Right atrium auricular region (tissue), 2 donors: ENCODE measurements at places on chromosomes 1 and 21.

- peaks cover 11% of the 10 kb centered on the region for H3K4me1 ChIP-seq
- H3K27me3 ChIP-seq, result no peaks in the 10 kb centered on the region
- DNase-seq, result no peak
- H3K27ac ChIP-seq, result no peak overlapping the region
Measured at GRCh38 chr1:7150724-7151280, 365.5 kb downstream of the CAMTA1 start.

GRCh38 chr1:86788300-86789206, 84.2 kb downstream of the SH3GLB1 start:
- no peaks in the 10 kb centered on the region for H3K4me1 ChIP-seq
- H3K27me3 ChIP-seq, result no peaks in the 10 kb centered on the region
- peak; percentile 72 for DNase-seq
- H3K4me3 ChIP-seq, result no peak overlapping the region

GRCh38 chr1:81407000-81407821, 393.5 kb upstream of the ADGRL2 start:
- H3K4me3 ChIP-seq, result no peak overlapping the region
- peaks cover 25% of the 10 kb centered on the region for H3K4me1 ChIP-seq
- no peaks in the 10 kb centered on the region for H3K27me3 ChIP-seq
- peak overlapping the region; percentile 29 for H3K27ac ChIP-seq
- no peak for DNase-seq

DNA sequence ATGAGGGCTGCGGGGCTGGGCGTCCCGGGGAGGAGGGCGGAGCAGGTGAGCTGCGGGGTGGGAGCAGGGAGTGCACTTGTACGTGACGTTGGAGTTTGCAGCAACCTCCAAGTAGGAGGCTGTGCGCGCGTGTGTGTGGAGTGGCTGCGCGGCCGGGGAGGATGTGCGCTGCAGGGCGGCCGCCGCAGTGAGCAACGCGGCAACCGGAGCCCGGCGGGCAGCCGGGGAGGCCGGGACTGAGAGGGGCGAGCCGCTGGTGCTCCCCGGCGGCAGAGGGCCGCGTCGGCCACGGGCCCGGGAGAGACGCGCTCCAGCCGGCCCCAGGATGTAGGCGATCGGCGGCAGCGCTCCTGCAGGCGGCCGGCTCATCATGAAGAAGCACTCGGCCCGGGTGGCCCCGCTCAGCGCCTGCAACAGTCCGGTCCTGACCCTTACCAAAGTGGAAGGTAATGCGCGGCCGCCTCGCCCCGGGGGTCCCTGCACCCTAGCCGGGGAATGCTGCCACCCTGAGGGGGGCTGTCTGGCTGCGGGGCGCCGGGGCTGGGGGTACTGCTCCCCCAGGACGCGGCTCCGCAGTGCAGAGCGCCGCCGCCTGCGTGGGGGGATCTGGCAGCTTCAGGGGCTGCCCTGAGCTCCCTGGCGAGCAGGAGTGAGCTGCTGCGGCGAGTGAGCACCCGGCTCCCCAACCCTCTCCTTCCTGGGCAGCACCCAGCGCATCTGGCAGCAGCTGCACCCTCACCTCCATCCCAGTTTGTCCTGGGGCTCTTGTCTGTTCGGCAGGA, 158.9 kb upstream of the COA6 start:
- H3K27ac ChIP-seq, result no peak overlapping the region
- peak overlapping the region; percentile 14 for H3K4me3 ChIP-seq
- H3K36me3 ChIP-seq, result no peaks in the 10 kb centered on the region

DNA sequence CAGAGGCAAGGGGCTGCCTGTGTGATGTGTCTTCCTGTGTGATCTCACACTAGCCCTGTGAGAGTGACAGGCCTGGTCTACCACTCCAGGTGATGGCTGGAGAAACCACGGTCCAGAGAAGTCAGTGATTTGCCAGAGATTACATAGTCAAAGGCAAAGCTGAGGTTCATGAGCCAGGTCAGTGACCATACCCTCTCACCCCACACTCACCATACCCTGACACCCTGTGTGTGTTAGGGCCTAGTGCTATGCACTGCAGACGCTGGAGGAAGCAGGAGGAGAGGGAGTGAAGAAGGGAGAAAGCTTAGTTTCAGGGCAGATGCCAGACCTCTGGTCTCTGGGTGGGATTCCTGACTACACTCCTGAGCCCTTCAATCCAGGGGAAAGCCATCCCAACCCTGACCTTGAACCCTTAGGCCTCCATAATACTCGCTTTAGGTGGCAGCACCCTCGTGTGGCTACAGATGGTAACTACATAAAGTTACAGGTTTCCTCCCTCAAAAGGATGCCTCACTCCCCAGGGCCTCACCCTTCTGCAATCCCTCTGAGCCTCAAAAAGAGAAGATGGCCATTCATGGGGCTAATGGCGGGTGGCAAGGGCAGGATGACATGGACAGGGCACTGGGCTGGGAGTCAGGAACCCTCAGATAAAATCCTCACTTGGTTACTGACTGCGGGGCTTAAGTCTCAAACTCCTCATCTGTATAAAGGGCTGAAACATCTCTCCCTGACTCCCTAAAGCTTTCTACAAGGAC, 20.8 kb upstream of the SDC3 start:
- H3K36me3 ChIP-seq, result peaks cover 17% of the 10 kb centered on the region
- H3K4me3 ChIP-seq, result no peak overlapping the region
- no peak overlapping the region for H3K27ac ChIP-seq
- H3K27me3 ChIP-seq, result no peaks in the 10 kb centered on the region
- no peaks in the 10 kb centered on the region for H3K4me1 ChIP-seq
- DNase-seq, result no peak
